Stomach (tissue), 19 donors: ENCODE measurements at places on chromosomes 5 and 9.

DNA sequence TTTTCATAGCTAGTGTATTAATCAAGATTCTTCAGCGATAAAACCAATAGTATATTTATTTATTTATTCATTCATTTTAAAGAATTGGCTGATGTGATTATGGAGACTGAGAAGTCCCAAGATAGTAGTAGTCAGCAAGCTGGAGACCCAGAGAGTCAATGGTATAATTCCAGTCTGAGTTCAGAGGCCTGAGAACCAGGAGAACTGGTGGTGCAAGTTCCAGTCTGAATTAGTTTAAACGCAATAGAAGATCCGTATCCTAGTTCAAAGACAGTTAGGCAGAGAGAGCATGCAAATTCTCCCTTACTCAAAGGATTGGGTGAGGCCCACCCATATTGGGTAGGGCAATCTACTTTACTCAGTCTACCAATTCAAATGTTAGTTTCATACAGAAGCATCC lies 364.2 kb upstream of the RPS23 start:
- no peak for DNase-seq

DNA sequence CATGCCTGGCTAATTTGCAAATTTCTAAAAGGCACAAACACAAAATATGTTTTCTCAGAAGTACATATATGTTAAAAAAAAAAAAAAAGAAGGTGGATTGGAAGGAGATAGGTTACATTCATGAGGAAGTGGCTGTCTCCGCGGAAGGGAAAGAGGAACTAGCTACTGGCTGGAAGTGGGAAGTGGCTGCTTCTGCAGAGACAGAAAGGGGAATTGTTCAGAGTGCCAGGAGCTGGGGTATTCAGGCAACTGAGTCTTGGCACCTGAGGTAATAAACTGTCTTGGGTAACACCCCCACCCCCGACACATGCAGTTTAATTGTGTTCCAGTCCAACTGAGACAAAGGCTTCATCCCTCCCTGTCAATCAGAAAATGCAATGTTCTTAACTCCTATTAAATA lies 45.6 kb downstream of the S1PR3 start:
- DNase-seq: no peak

- DNase-seq: no peak
Measured at GRCh38 chr5:1781107-1781506, 18.5 kb downstream of the MRPL36 start.

- no peak for DNase-seq
Measured at GRCh38 chr5:21776466-21776865, 1076.7 kb downstream of the CDH12 start.

GRCh38 chr9:115593587-115594091 lies 475.7 kb upstream of the TNC start:
- DNase-seq: no peak

GRCh38 chr9:121721058-121721350 lies 69.6 kb downstream of the DAB2IP start:
- no peak for DNase-seq

DNA sequence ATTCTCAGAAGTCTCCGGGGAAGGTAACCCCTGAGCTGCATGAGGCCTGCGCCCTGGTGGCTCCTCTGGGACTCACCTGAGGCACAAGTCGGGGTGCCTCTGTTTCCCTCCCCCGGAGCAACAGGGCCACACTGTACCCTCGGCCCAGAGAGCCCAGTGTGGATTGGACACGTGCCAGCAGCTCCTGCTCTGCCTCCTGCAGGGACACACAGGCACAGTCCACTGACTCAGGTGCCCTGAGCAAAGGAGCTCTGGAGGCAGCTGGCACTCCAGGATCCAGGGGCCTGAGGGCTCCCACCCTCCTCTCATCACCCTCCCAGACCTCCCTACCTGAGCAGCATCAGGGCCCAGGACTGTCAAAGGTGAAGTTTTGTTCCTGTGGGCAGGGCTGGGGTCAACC lies 29.5 kb downstream of the SLC35A4 start:
- no peak for DNase-seq

DNA sequence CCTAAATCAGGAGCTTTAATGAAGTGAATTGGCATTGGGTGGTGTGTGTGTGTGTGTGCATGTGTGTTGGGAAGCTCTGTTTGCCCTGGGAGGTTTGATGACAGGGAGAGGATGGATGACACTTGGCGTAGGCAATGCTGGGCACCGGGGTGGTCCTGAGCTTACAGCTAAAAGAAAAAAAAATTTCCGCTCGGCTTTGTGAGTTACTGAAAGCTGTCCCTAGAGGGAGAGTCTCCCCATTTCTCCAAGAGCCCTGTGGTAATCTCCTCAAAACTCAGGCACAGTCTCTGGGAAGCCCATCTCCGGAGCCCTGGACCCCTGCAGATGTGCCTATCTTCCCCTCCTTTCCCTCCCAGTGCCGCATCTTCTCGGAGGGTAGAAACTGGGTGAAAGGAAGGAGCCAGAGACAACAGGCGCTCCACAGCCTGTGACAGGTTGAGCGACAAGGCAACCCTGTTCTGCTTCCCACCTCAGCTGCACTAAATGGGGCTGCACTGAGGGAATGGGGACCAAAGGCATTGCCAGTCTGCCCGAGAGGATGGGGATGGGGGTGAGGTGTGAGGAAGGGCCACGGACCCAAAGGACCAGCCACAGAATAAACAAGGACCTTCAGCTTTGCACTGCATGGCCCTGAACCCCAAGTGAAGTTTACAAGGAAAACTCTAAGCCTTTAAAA lies 35.8 kb upstream of the TIFAB start:
- no peak for DNase-seq
